ENCODE measurements at places on chromosomes 12 and 14. TPM values are rescaled to one million over a fixed set of nuclear protein-coding genes. Genes with fewer than 3 reads are reported as not detected.

- no peak for DNase-seq
Observed at GRCh38 chr12:1262011-1262410, 271.0 kb downstream of the ERC1 start.

DNA sequence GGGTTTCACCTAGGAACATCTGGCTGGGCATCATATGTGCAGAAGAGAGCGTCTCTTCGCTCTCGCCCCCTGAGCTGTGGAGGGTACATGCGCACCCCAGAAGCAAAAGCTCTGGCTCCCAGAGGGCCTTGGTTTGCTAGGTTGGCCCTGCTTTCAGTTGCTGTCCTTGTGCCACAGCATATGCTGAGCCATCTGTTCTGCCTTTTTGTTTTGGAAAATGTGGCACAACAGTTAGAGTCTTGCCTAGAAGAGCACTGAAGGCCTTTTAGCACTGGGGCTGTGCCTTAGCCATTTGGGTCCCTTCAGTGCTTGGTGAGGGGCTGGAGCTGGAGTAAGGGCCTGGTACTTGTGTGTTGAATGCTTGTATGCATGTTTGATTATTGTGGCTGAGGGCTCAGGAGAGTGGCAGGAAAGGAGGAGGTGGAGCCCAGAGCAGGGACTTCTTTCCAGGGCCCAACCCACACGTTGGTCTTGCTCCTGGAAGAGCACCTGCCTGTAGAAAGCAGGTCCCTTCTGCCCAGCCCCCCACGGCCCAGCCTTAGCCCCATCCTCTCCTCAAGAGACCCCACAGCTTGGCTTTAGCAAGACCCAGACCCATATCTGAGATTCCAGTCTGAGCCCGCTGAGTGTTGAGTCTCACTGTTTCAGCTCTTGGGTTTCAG is 113.7 kb downstream of the SLC25A47 start:
- no peak for DNase-seq

DNA sequence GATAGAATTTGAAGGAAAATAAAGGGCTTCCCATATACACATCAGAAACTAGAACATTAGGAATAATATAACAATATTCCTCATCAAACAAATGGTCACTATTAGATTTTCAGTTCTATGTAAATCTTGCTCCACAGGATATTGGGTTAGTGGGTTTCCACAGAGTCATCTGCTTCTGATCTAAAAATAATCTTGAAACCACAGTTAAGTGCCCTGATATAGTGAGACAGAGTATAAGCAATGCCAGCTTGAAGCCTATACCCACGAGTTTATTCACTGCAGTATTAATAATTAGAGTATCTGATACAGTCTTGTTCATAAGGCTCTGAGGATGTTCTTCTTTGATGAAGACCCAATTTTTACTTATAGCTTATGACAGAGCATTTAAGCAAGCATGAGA is 74.5 kb upstream of the ATF7IP start:
- DNase-seq: no peak

The GZMB gene
- not detected for total RNA-seq

All from renal cortical epithelial cell (primary cell).